NCI-H2107 (cell line): ENCODE measurements at places on chromosomes 11 and 22.

GRCh38 chr11:117820071-117820470 lies 4.5 kb downstream of the FXYD2 start:
- DNase-seq = peak; percentile 50

DNA sequence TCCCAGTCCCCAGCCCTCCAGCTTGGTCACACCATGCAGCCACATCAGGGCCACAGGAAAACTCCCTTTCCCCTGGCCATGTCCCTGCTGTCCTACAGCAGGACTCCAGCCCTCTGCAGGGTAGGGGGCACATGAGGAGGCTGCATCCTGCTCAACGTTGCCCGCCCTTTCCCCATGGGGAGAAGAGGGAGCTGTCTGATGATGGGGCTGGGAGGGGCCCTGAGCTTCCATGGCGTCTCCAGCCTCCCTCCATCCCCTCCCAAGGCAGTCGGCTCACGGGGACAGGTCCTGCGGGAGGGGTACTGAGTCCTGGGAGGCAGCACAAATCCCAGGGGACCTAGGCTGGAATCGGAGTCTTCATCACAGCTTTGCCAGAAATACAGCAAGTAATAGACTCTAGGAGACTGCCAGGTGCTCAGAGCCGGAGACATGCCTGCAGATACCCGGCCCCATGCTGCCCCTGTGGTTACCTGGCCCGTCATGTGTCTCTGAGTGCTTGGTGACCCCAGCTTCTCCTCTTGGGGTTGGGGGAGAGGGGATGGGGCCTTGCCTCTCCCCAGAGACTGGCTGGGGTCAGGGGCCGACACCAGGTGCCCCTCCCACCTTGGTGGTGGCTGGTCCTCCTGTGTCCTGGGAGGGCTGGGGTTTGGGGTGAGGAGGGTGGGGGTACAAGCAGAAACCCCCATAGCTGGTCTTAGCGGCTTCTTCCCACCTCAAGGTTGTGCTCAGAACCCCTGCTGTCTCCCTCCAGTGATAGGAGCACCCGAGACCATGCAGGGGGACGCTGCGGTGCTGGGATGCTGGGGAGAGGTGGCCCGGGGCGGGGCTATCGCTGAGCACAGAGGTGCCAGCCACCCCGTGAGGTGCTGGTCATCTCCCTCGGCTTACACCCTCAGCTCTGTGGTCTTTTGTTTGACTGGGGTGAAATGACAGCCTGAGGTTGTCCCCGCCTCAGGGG lies 2.3 kb downstream of the MRGPRE start:
- DNase-seq = no peak

GRCh38 chr11:35116762-35117640 lies 22.0 kb upstream of the CD44 start:
- no peak for DNase-seq

DNA sequence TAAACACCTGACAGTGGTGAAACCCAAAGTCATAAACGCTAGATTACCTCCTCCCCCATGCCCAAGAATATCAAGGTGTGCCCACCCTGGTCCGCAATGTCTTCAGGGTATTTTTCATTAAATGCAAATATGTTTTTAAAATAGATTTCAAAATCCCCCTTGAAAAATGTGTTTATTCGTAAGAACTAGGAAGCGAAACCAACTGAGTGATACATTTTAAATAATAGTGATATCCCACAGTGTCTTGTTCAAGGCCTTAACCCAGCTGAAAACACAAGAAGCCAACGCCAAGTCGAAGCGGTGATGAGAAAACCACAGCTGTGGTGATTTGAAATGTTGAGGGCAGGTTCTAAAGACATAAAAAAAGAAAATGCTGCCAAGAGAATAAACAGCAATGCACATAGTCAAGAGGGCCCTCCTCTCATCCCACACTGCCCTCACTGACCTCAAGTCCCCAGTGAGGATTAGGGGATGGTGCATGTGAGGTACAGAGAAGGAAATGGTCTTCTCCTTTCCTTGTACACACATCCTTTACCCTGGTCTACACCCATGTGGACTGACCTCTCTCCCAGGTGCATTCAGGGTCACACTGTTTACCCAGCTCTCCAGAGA lies 25.5 kb downstream of the KCNJ1 start:
- no peak for DNase-seq

DNA sequence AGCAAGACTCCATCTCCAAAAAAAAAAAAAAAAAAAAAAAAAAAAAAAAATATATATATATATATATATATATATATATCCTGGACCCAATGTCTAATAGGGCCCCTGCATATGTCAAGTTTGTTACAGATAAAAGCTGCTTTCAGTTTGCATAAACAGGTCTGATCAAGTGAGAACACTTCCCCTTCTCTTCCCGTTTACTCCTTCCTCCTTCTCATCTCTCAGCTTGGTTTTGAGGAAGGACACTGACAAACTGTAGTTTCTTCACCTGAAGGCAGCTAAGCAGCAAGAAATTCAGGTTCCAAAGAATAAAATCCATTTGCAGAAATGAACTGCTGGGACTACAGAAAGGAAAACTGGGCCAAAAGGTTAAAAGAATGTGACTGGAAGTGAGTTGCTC lies 11.7 kb downstream of the THOC5 start:
- DNase-seq = no peak

- DNase-seq = no peak
Measured at GRCh38 chr22:50182176-50183081, 3.3 kb upstream of the TRABD start.

- DNase-seq = no peak
Measured at GRCh38 chr11:57440744-57441414, 14.0 kb upstream of the SLC43A3 start.

GRCh38 chr11:66082946-66083698 lies 13.1 kb downstream of the PACS1 start:
- DNase-seq = no peak

- no peak for DNase-seq
Measured at GRCh38 chr11:47971501-47971900, 8.9 kb upstream of the PTPRJ start.

- DNase-seq = no peak
Measured at GRCh38 chr11:45960387-45961095, 38.1 kb downstream of the LARGE2 start.

DNA sequence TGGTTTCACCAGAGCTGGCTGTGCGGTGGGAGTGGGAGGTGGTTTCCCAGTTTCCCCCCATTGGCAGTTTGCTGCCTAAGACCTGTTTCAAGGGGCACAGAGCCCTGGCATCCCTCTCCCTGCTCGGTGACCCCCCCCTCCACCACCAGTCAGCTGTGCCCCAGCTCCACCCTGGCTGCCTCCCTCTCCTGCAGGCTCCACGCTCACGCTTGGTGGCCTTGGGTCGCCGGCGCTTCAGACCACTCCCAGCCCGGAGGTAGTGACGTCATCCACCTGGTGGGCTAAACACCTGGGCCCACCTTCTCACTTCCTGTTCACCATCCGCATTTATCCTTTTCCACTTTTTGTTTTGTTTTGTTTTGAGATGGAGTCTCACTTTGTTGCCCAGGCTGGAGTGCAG lies 7.8 kb downstream of the GAL start:
- DNase-seq = no peak

GRCh38 chr11:125108469-125108868 lies 3.0 kb downstream of the TMEM218 start:
- no peak for DNase-seq

DNA sequence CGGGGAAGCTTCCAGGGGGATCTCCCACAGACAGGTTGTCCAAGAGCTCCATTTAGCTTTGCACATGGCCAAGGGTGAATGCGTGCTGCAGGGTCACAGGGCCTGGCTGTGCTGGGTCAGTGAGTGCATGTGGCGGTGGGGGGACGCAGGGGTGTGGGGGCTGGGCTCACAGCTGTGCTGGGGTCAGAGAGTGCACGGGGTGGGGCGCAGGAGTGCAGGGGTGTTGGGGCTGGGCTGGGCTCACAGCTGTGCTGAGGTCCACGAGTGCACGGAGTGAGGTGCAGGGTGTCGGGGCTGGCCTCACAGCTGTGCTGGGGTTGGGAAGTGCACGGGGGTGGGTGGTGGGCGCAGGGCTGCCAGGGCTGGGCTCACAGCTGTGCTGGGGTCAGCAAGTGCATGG lies 557.7 kb downstream of the BRD1 start:
- DNase-seq = no peak

DNA sequence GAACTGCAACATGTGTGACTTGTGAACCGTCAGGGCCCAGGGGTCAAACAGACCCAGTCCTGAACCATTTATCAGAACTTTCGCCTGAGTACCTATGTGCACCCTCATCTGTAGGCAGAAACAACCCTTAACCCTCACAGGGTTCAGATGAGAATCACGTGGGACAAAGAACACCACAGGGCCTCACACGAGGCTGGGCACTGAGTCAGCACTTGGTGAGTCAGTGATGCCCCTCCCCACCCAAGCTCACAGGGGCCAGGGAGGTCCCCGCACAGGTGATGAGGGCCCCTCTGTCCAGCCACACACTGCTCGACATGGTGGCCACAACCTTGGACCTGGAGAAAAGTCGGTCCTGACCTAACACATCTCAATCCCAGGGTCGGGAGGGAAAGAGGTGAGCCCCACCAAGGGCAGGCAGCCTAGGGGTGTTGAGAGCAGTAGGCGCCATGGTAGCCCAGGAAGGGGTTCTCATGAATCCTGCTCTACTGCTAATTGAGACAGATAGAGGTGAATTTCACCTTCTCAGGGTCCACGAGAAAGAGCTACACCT lies 176.4 kb downstream of the SHANK2 start:
- DNase-seq = no peak

DNA sequence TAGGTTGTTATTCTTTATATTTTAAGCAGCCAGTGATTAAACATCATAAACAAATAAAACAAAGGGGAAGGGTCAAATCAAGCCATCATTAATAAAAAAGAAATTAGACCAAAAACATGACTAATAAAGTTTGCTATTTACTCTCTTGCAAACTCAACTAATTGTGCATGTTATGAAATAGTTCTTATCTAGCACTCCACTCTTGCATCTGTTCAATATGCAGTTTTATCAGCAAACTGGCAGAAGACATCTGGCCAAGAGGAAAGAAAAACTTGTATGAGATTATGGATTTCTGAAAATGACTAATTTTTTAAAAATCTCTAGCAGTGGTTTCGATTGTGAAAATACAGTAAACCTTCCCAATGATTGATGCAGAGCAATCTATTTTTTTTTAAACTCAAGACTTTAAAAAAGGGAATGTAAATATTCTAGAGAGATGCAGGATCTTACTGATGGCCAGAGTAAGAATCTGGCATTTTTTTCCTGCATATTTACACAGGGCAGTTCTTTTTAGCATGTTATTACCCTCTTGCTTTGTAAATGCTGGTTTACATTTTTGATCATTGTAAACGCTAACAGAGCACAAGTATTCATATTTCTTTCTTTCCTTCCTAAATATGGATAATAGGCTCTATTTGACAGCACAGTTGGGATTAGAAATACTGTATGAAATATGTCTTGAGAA lies 83.3 kb downstream of the GRIA4 start:
- no peak for DNase-seq

- no peak for DNase-seq
Measured at GRCh38 chr11:95521133-95521542, 268.4 kb downstream of the FAM76B start.

DNA sequence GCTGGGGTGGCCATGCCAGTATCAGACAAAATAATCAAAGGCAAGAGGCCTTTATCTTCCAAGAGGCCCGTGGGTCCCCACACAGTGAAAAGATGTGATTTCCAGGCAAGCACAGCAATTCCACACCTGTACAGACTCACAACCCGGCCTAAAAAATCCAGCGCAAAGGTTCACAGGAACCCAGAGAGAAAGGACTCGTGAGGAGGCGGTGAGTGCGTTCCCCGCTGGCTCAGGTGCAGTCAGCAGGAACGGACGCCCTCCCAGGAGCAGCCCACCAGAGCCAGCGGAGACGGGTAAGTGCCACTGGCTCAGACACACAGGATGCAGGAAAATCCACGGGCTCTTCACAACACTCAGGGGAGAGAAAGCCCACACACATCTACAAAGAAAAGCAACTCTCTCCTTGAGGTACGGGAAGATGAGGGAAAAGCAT lies 4.4 kb downstream of the TOLLIP start:
- no peak for DNase-seq

- DNase-seq = no peak
Measured at GRCh38 chr11:2512431-2513407, 67.9 kb downstream of the KCNQ1 start.

- DNase-seq = no peak
Measured at GRCh38 chr11:34468209-34468841, 29.6 kb downstream of the CAT start.

DNA sequence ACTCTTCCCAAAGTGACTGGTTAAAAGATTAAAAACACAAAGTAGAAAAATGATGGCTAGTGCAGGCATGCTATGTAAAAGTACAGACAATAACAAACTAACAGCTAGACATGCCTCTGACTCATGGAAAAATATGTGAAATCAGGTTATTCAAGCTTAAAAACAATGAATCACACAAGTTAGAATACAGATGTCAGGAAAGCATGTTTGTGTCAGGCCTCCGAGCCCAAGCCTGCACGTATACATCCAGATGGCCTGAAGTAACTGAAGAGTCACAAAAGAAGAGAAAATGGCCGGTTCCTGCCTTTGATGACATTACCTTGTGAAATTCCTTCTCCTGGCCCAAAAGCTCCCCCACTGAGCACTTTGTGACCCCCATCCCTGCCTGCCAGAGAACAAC lies 110.1 kb downstream of the NOX4 start:
- no peak for DNase-seq

GRCh38 chr11:120869097-120869496 lies 154.8 kb upstream of the TBCEL start:
- no peak for DNase-seq

GRCh38 chr22:17916226-17916889 lies 108.0 kb downstream of the MICAL3 start:
- DNase-seq = no peak

DNA sequence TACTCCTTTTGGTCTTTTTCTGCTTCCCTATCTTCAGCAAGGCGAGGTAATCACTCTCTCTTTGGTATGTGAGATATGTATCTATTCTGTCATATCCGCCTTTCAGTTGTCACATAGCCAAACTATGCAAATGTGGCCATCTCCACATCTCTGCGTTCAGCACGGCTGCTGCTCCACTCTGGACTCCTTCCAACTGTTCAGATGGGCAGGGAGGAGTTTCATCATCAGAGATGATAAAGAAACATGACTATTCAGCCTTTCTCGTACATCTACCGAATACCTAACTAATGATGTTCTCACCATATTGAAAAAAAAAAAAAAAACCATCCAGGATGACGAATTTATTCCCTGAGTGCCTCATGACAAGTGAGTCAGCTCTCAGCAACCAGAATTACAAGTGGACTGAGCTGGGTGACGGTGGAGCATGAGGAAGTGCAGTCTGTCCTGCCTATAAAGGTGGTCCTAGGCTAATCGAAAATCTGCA lies 899.6 kb downstream of the OPCML start:
- DNase-seq = no peak

- DNase-seq = no peak
Measured at GRCh38 chr22:46065691-46066454, 84.5 kb upstream of the PPARA start.

DNA sequence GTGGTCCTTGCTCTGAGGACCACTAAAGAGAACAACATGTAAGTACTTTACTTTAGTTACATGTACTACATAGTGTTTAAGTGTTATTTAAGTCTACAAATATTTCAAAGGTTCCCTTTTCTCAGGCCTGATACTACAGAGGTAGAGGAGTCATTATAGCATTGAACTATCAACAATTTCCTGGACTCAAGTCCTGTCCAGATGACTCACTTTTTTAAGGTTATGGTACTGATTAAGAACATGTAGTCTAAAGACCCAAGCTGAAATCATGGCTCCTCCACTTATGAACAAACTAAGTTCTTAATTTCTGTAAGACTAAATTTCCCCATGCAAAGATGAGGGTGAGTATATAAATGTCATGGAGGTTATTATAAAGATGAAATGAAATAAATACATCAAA lies 74.7 kb downstream of the NARS2 start:
- no peak for DNase-seq
